ENCODE measurements at places on chromosomes 3 and 15.

DNA sequence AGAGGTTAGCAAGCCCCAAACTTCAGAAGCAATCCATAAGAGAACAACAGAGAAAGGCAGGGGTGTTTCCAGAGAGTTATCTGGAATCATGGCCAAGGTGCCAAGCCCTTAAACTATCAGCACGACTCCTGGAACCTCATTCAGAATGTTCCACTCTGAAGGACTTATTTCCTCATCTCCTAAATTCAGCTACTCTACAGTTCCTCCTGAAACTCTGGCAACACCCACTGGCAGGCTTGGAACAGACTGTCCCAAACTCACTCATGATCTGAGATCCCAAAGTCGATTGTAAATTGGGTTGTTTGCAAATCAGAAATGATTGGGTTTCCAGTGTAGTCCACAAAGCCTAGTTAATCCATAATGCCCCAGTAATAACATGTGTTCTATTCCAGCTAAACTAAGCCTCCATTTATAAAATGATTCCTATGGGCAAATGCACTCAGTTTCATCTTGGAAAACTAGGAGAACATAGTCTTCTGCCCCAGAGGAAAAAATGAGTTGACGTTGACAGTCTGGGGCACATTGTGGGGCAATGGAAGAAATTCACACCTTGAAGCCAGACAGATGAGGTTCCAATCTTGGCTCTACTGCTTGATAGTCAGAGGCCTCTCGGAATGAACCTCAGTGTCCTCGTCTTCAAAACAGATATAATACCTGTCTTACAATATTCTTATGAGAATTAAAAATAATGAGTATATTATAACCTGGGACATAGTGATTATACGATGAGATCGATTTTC lies 65.9 kb downstream of the SLCO2A1 start:
- DNase-seq, result no peak

- DNase-seq, result no peak
Measured at GRCh38 chr3:195259154-195259474, 11.8 kb downstream of the XXYLT1 start.

- peak; percentile 37 for DNase-seq
Measured at GRCh38 chr3:184320104-184320445, 5.7 kb downstream of the EIF4G1 start.

- no peak for DNase-seq
Measured at GRCh38 chr3:46607603-46608028, 4.7 kb upstream of the FAM240A start.

DNA sequence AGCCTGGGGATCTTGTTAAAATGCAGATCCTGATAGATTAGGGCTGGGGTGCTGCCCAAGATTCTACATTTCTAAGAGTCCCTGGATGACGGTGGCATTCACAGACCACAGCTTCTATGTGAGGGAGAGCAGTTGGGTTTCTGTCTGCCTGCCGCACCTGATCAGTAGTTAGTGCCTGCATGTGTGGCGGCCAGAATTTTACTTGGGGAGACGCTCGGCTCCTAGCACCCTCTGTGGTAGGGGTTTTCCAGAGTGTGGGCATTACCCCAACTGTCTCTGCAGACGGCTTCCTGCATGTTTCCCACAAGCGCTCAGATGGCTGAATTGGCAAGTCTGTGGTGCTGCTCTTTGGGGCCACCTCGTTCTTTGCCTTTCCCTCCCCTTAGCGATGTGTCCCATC lies 8.3 kb downstream of the GHRL start:
- DNase-seq, result no peak

DNA sequence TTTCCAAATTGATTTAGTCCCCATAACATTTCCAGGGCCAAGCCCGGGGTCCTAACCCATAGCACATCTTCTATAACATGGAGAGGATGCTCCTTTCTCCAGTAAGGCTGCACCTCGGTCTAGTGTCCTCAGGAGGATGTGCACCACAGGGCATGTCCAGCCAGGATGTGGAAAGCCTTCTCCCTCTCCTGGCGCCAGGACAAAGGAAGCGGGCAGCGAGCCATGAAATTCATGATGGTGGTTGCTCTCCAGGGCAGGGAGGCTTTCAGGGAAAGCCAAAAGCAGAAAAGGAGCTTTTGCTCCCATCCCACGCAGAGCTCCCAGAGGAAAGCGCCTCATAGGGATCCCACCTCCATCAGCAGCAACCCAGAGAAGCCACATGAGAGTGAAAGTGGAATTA lies 220.0 kb downstream of the ADAMTSL3 start:
- DNase-seq, result no peak

GRCh38 chr15:43519196-43519595 lies 1.8 kb downstream of the MAP1A start:
- no peak for DNase-seq

DNA sequence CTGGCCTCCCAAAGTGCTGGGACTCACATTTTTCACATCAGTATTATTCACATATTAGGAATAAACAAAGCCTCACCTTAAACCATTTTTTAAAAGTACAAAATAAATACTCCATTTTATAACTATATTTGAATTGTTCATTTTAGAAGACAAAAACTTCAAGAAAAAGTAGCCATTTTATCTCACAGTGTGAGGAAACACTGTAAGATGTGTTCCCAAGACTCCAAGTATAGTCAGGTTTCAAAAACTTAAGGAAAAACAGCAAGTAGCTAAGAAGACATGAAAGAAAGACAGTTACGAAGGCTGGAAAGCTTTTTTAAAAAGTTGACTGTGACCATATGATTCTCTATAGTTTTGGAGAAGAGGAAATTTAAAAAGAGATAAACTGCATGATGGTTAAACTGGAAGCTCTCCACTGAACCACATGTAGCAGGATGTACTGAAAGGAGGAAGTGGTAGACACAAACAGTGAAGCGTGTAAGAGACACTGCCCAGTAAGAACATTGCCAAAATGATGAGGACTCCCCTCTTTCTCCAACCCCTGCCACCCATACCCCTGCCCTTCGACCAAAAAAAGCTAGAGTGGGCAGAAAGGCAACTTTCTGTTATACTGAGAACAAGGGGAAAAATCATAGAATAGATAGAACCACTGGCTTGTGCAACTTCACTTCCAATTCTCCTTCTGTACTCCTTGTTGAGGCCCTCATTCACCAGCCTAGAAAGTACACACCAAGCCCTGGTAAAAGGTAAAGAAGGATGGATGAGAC lies 6.2 kb upstream of the TMF1 start:
- DNase-seq, result no peak

- peak; percentile 44 for DNase-seq
Measured at GRCh38 chr15:75732809-75733451, 20.3 kb upstream of the CSPG4 start.

GRCh38 chr15:79122991-79123390 lies 32.4 kb upstream of the RASGRF1 start:
- no peak for DNase-seq

GRCh38 chr15:77097248-77097721 lies 26.4 kb upstream of the TSPAN3 start:
- no peak for DNase-seq

DNA sequence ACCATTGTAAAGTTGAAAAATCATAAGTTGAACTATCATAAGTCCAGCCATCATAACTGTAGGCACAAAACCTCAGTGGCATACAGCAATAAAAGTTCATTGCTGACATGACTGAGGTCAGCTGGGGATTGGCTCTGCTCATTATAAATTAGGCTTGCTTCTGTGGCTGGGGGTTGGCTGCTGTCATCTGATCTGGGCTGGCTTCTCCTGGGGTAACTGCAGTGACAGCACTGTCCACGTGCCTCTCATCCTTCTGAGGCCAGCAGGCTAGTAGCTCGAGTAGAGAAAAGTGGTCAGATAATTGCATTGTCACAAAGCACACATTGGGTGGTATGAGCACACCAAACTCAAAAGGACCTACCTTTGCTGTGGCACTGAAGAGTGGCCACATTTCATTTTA lies 31.3 kb downstream of the CMTM7 start:
- DNase-seq, result no peak

GRCh38 chr15:38150148-38150547 lies 102.5 kb upstream of the SPRED1 start:
- no peak for DNase-seq

DNA sequence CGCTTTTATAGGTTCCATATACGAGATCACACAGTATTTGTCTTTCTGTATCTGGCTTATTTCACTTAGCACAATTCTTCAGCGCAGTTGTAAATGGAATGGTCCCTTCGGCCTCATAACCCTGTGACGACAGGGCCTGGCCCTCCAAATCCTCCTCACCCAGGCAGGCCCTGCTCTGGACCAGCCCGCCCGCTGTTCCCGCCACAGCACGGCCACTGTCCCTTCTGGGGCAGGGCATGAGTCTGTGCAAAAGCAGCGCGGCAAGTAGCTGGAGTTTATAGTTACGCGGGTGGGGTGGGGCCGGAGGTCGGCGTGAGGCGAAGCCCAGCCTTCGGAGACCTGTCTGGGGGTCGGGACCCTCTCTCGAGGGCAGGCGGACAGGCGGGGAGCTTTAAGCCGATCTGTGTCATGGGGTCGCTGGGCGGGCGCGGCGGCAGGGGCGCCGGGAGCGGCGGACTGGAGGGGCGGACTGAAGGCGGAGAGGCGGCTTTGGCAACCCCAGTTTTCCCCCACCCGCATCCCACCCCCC lies 543 bp downstream of the ARPIN start:
- no peak for DNase-seq

GRCh38 chr15:65323071-65323511 lies 18.6 kb downstream of the RNU5B-1 start:
- DNase-seq, result no peak

- DNase-seq, result no peak
Measured at GRCh38 chr3:171364500-171364899, 95.7 kb downstream of the TNIK start.

DNA sequence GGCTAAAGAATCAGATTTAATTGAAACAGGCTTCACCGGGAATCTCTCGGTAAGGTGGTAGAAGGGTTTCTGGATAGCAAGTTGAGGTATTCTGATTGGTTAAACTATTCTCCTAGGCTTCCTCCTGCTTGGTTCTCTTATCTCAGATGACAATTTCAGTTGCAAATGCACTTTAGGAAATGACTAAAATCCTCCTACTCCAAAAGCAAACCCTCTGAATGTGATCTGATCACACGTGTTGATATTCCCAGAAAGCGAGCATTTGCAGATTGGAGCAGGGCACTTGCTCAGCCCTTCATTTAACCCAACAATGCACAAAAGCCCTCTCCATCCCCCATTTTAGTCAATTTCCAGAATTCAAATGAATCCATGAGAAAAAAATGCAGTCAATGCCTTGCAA lies 55.6 kb upstream of the ICE2 start:
- DNase-seq, result no peak

DNA sequence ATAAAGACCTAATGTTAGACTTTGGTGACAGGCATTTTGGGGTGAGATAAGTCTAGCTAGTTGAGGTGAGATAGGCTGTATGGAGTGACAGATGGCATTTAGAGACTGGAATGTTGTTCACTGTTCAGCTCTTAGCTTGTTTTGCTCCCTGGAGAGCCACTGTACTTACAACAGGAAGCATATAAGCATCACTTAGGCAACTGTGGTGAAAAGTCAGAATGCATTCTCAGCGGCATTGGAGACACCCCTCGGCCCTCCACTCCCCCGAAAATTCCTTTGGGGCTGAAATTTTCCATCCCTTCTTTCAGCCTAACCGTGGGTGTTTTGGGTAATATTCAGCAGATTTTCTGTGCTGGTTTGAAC lies 73.4 kb downstream of the SLCO3A1 start:
- no peak for DNase-seq

DNA sequence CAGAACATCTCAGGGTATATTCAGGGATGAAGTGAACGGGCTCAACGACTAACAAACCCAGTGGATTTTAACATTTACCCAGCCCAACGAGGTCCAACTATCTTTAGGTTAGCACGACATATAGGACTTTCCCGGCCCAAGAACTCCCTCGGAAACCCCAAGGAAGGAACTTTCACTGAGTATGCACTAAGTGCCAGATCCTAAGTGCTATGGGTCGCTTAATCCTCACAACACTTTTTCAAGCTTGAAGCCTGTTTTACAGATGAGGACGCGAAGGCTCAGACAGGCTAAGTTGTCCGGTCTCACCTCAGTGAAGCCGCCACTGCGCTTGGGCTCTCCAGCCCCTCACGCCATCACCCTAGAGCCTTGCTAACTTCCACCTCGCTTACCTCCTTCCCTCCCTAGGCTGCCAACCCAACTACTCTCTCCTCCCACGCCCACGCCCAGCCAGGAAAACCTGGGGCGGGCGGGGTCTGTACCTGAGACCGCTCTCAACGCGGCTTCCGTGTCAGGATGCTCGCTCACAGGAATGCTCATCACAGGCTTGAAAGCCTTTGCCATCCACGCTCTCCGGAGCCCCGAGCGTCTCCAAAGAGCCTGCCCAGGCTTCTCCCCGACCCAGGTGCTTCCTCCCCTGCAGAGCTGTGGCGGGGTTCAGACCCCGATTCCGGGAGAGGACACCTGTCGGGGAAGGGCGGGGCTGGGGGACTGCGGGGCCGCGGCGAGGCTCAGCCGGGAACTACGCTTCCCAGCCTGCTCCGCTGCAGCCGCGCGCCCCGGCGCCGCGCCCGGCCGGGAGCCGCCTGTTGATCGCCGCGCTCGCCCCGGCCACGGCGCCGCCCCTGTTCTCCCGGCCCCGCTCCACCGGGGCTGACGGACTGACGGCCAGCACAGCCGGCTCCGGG lies at the start of gene TMOD2:
Gene TMOD2, plus strand, starts transcription at position 806 of the 905 bp plus-strand sequence. CDS start 14,845 bp downstream, outside the sequence.
- peak; percentile 33 for DNase-seq

DNA sequence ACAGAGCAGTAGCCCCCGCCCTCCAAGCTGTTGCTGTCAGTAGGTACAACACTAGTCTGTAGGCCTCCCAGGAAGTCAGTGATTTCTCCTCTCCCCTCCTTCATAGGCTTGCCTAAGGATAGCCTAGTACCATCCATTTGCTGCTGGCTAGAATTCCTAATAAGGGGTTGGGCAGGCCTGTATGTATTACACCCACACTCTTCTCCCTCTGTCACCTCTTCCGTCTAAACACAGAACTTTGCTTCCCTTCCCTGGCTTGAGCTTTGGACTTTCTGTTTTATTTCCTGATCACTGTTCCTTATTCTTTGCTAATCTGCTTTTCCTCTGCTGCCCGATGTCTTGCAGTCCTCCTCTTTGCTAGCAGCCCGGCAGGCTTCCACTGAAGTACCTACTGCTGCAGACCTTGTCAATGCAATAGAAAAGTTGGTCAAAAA lies 93.4 kb upstream of the UMPS start:
- no peak for DNase-seq

- no peak for DNase-seq
Measured at GRCh38 chr3:40186508-40186907, 123.0 kb upstream of the EIF1B start.

GRCh38 chr3:78912687-78913086 lies 855.1 kb downstream of the ROBO1 start:
- no peak for DNase-seq

DNA sequence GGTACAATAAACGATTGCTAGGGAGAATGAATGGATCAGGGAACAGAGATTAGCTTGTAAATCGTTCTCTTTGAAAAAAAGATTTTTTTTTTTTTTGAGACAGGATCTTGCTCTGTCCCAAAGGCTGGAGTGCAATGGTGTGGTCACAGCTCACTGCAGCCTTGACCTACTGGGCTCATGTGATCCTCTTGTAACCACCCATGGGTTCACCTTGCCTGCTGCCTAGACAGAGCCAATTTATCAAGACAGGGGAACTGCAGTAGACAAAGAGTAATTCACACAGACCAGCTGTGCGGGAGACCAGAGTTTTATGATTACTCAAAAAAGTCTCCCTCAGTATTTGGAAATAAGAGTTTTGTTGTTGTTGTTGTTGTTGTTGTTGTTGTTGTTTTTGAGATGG lies 39.6 kb downstream of the METTL6 start:
- DNase-seq, result no peak

Measured in stimulated activated CD8-positive, alpha-beta memory T cell treated with anti-CD3 and anti-CD28 coated beads, Interleukin-4, amount 100 ng/mL, for 24 hours (primary cell).